ENCODE measurements at places on chromosomes 11 and 22. TPM values are rescaled to one million over a fixed set of nuclear protein-coding genes. Genes with fewer than 3 reads are reported as not detected.

Gene NOL12
- total RNA-seq = 15.4 TPM

Gene RGL4
- total RNA-seq = 1.2 TPM

Gene VSIG10L2
- total RNA-seq = not detected

Gene TIMP3
- 298 TPM for total RNA-seq

Gene CNGA4
- not detected for total RNA-seq

Gene ACR
- 1.6 TPM for total RNA-seq

DNA sequence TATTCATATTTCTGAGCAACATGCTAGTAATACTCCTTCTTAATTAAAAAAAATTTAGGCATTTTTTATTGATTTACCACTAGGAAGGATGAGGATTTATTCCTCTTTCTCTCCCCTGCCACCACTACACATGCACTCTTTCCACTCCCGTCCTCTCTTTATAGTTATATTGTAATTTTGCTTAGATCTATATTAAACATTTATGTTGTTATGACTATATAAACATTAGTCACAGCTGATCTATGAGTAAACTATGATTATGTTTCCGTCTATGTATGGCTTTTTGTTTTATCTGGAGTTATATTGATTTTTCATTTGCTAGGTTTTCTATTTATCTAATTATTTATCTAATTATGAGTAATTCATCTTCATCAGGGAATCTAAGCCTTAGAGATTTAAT lies 17.8 kb downstream of the CCDC15 start:
- no peak for DNase-seq

DNA sequence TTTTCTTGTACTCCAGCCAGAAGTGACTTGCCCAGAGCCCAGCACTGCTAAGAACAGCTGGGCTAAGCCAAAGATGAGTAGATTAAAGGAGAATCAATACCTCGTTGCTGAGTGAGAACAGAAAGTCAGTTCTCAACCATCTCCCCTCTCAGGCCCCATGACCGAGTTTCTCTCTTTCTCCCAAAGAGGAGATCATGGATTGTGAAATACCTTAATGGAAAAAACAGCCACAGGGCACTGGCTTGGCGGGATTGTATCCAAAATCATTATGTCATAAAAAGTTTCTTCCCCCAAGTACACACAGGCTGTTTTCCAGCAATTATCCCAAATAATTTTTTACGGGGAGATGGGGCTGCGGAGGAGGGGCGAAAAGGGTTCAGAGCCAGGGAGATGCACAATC lies 111.8 kb upstream of the TMEM45B start:
- no peak for DNase-seq

GRCh38 chr11:35235157-35235468 lies 96.1 kb downstream of the CD44 start:
- DNase-seq = no peak

- no peak for DNase-seq
Observed at GRCh38 chr11:117752721-117753237, 44.2 kb downstream of the DSCAML1 start.

- no peak for DNase-seq
Observed at GRCh38 chr11:62933285-62933684, 12.1 kb upstream of the CHRM1 start.

GRCh38 chr11:12287374-12288211 lies 89.8 kb upstream of the PARVA start:
- peak; percentile 93 for DNase-seq

DNA sequence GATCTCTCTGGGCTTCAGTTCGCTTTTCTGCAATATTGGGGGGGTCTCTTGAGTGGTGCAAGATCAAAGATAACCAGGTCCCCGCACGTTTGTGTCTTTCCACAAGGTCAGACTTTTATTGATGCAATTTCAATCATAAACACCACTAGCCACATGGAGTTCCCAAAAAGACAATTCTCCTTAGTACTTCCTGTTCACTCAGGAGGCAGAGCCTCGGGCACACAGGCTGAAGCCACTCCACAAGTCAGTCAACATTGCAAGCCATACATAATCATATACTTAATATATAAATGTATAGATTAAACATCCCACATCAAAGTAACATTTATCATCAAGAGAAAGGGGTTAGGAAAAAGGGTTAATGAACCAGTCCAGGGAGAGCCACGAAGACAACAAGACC lies 12.0 kb downstream of the ST14 start:
- no peak for DNase-seq

GRCh38 chr11:63961608-63962412 lies 12.6 kb upstream of the COX8A start:
- no peak for DNase-seq

GRCh38 chr22:36923131-36923788 lies 9.8 kb downstream of the CSF2RB start:
- DNase-seq = no peak

DNA sequence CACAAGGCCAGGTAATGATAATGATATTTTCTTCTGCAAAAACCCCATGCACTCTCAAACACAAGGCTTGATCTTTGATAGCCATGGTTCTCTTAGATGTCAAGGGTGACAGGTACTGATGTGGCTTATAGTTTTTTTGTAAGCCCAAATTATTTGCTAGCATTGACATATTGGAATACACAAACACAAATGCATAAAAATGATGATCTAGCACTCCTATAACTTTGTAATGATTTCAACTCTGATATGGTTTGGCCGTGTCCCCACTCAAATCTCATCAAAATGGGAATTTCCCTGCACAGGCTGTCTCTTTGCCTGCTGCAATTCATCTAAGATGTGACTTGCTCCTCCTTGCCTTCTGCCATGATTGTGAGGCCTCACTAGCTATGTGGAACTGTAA lies 572.5 kb upstream of the CCDC90B start:
- no peak for DNase-seq

GRCh38 chr22:24155627-24156140 lies 25.6 kb upstream of the SUSD2 start:
- DNase-seq = peak; percentile 94

- DNase-seq = peak; percentile 87
Observed at GRCh38 chr11:34263441-34264091, 94.2 kb downstream of the ABTB2 start.

- DNase-seq = no peak
Observed at GRCh38 chr11:105245781-105246315, 106.3 kb upstream of the CARD18 start.

DNA sequence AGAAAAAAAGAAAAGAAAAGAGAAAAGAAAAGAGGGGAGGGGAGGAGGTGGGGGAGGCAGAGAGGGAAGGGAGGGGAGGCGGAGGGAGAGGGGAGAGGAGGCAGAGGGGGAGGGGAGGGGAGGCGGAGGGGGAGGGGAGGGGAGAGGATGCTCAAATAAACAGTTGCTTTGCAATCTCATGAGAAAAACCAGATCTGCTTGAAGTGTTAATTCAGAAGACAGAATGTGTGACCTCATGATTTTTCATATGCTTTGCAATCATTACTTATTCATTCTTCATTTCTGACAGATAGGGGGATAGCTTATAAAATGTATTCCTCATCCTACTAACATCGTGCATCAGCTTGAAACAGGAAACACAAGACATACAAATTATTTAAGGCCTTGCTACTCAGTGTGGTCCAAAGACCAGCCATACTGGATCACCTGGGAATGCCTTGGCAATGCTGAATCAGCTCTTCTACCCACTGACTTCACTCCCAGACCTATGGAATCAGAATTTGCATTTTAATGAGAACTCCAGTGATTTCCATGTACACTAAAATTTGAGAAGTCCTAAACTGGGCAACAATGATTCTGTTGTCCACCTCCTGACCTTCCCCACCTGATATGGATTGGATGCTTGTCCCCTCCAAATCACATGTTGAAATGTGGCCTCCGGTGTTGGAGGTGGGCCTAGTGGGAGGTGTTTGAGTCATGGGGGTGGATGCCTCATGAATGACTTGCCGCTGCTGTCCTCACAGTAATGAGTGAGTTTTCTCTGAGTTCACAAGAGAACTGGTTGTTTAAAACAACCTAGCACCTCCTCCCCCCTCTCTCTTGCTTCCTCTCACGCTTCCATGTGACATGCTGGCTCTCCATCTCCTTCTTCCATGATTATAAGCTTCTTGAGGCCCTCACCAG lies 69.2 kb downstream of the CCDC34 start:
- DNase-seq = no peak

All from aorta (tissue), 5 donors.